Liver (tissue), 10 donors: ENCODE measurements at places on chromosomes 5 and 9. TPM values are rescaled to one million over a fixed set of nuclear protein-coding genes. Genes with fewer than 3 reads are reported as not detected.

GRCh38 chr5:111775224-111775623, 18.2 kb upstream of the NREP start:
- no peak for DNase-seq

Gene ARAP3
- 2.3 TPM for polyA plus RNA-seq

DNA sequence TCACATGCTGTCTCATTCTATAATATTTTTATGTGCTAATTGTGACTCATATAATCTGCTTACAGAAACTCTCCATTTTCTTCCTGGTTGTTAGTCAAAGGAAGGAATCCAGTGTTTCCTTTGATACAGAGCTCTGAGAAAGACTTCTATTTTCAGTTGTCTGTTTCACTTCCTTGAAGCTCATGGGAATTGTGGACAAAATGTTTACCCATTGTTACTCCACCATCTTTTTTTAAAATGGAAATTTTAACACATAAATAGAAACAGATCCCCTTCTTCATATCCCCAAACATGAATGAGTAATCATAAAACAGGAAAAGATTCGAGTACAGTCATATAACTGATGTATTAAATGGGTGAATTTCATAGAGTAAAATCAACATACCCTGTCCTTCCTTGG, 42.0 kb upstream of the KCNN2 start:
- DNase-seq: no peak

Gene FAT2
- polyA plus RNA-seq: 0.07 TPM

Gene SGCD
- polyA plus RNA-seq: 0.35 TPM

DNA sequence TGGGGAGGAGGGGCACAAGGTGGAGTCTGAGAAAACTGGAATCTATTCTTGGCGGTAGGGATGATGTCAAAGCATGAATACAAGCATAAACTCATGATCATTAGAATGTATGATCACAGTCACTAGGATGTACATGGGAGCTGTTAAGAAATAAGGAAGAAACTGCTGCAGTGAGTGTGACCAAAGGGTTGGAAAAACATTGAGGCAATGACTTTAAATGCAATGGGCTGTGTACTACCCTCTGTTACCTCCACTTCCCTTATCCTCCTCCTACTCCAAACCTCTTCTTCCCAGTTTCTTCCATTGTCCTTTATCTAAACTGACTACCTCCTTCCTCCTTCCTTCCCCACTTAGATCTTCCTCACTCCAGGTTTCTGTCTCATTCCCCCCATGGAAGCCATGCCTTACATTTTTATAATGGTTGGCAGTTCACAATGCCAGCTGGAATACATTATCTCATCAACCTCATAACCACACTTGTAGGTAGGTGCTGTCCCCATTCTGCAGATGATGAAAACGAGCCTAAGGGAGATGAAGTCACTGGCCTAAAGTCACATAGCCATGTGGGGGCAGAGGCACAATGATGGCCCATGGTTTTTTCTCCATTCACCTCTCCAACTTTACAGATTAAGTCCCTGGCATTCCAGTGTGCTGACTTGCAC, 21.9 kb upstream of the TNFSF15 start:
- DNase-seq: no peak

Gene TMEM215
- not detected for polyA plus RNA-seq

GRCh38 chr5:157113002-157113401, 4.2 kb upstream of the HAVCR2 start:
- no peak for DNase-seq

Gene SLC6A7
- polyA plus RNA-seq: not detected

DNA sequence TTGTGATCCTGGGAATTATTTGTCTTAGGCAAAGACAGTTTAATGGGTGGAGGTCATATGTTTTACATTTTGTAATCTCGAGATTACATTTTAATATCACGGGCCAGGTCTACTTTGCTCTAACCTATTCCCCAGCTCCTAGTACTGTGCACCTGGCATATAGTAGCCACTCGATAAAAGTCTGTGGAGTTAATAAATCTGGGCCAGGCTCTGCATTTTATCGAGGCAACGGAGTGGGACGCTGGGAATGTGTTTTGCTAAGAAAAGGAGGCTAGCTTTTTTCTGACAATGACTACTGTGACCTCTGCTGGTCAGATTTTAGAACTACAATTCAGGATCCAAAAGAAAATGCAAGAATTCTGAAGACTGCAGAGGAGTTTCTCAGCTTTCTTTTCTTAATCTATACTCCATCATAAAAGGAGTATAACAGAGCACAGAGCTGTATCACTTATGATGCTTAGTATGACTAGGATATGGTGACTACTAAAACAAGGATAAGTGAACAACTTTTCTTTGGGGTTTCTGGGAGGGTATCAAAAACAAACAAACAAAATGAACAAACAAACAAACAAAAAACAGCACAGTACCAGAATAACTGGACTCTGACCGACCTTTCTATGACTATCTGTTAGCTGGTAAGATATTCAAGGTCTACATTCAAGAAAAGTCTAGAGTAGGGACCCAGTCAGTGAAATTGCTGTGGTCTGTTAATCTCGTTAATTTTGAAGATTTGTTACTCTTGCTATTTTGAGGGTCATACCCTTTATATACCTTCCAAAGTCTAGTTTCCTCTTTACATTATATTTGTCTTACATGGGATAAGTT, 46.1 kb upstream of the CER1 start:
- DNase-seq: no peak

Gene SPINK4
- not detected for polyA plus RNA-seq

GRCh38 chr9:20479419-20480155, 142.7 kb downstream of the MLLT3 start:
- no peak for DNase-seq

Gene PRSS3
- polyA plus RNA-seq: 4.1 TPM

DNA sequence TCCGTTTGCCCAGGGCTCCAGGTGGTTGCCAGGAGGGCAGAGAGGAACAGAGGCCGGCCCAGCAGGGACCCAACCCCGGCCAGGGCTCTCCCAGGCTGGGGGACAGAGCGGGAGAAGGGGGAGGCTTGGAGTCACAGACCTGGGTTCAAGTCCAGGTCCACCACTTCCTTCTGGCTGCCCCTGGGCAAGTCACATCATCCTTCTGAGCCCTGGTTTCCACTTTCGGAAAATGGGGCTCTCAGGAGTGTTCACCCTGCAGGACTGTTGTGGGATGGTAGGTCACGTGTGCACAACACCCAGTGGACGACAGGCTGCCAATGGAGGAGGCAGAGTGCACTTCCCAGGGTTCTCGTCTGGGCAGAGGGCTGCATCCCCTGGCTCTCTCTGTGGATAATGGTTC, 245.4 kb downstream of the PBX3 start:
- no peak for DNase-seq

DNA sequence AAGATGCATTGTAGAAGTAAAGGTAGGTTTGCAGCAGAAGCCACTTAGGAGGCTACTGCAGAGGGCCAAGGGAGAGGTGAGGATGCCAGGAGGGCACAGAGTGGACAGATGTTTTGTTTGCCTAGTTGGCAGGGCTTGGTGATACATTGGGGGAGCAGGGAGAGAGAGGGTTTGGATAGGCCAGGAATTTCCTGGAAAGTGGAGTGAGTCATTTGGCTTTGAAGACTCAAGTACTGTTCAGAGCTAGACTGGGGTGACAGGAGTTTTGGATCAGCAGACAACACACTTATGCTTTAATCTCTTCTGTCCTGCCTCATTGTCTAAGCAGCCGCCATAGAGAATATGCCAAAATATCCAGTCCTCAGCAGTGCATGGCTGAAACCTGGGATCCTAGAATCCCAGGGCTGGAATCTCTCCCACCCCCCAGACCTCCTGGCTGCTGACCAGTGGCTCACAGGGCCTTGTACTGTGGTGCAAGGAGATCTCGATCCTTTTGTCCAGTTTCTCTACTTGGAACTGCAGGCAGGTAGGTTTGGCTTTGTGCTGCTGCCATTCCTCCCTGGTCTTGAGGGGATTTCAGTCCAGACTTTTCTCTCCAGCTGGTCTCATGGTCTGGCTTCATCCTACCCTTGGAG, 11.0 kb downstream of the TMEM268 start:
- DNase-seq: no peak

DNA sequence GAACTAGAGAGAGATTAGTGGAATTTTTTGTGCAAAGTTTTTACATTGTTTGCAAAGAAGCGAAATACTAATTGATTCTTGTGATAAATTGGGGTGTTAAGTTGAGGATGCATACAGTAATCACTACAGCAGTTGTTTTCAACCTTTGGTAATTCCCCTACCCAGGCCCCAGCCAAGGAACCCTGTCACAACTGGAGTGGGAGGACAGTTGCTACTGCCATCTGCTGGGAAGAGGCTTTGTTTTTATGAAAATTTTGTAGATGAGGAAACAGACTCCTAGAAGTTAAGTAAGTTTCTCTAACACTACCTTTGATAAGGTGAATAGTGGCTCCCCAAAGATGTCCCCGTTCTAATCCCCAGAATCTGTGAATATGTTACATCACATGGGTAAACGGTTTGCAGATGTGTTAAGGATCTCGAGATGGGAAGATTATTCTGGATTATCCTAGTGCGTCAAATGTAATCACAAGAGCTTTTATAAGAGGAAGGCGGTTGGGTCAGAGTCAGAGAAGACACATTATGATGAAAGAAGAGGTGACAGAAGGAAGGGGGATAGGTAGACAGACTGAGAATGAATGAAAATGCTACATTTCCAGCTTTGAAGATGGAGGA, 34.0 kb upstream of the PPP1R2B start:
- DNase-seq: no peak

DNA sequence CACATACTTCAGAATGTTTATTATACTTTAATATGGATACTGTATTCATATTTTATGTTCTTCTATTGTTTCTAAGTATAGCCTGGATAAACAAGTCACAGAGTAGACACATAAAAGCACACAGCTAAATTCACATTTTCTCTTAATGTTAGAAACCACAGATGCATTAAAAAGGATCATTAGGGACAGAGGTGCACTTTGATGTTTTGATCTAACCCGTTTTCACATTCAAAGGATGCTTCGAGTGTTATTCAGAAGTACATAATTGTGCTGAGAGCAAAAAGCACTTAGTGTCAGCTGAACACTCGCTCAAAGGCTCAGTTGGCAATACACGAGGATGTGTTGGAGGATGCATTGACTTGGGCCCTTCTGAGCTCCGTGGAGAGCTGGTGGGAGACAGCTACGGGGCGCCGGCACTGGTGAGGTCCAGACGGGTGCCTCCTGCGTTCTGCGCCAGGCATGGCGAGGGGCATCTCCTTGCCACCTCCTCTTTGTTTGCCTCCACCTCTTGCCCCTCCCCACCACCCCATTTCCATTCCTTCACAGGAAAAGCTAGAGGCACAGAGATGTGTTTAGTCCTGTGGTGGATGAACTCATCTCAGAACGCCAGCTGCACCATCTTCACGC, 35.5 kb downstream of the MED10 start:
- DNase-seq: no peak

DNA sequence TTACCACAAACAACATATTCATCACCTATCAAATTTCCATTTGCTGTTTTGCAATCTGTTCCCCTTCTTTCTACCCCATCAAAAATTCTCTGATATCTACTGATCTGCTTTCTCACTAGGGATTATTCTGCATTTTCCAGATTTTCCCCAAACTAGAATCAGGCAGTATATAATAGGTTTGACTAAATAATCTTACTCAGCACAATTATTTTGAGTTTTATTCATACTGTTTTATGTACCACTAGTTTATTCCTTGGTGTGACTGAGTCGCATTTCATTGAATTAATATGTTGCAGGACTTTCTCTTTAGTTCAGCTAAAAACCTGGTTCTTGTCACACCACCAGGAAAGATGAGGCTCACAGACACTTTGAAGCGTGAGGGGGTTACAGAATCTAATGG, 131.4 kb downstream of the CYLC2 start:
- DNase-seq: no peak

GRCh38 chr9:17905781-17906175, 326.9 kb downstream of the SH3GL2 start:
- no peak for DNase-seq

GRCh38 chr5:178230879-178231538, 1.6 kb downstream of the PHYKPL start:
- no peak for DNase-seq

- no peak for DNase-seq
These were observed 108.1 kb downstream of the SEMA5A start for GRCh38 chr5:9437741-9438240.

Gene PCDHGB7
- polyA plus RNA-seq: 0.74 TPM
